ENCODE measurements at places on chromosomes 2 and 18.

- DNase-seq, result no peak
Measured at GRCh38 chr2:238994876-238995275, 147.0 kb downstream of the TWIST2 start.

DNA sequence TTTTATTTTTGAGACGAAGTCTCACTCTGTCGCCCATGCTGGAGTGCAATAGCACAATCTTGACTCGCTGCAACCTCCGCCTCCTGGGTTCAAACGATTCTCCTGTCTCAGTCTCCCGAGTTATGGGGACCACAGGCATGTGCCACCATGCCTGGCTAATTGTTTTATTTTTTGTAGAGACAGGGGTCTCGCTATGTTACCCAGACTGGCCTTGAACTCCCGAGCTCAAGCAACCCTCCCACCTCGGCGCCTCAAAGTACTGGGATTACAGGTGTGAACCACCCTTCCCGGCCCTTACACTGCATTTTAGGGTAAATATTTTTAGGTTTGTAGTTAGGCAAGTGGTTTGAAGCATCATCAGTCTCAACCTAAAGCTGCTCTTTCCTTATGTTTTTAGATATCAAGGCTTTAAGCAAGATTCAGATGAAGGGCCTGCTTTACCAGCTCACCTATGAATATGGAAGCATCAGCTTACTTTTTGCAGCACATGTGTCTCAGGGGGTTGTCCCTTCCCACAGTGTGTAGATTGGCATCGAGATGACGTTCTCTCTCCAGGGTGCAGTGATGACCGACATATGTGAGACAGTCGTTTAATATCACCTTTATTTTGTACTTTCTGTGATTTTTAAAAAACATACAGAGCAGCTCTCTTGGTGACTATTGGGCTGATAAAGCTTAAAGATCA, 47.2 kb downstream of the ATIC start:
- DNase-seq, result no peak

DNA sequence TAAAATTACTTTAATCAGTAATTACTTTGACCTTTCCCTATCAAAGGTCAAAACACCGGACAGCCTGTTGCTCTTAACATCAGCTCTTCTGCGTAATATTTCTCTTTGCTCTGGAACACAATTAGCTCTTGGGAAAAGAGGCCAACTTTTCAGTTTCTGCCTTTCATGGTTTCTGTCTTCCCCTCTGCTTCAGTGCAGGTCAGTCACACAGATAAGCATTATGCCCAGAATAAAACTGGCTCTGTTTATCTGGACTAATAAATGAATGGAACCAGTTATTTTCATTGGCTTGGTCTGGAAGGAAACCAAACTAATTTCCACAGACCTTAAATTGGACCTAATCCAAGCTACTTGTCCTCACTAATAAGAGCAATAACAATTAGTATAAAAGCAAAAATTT, 26.2 kb upstream of the GALNT3 start:
- no peak for DNase-seq

- no peak for DNase-seq
Measured at GRCh38 chr2:23446916-23447315, 61.9 kb downstream of the KLHL29 start.

Measured in NCI-H2029 treated with DMSO at 0.1 percent for 48 hours (cell line).